ENCODE measurements at places on chromosomes 2 and 18.

GRCh38 chr2:189096769-189097447 is 82.7 kb downstream of the COL5A2 start:
- DNase-seq, result no peak

GRCh38 chr2:44944102-44944951 is 2.8 kb downstream of the SIX3 start:
- no peak for DNase-seq

DNA sequence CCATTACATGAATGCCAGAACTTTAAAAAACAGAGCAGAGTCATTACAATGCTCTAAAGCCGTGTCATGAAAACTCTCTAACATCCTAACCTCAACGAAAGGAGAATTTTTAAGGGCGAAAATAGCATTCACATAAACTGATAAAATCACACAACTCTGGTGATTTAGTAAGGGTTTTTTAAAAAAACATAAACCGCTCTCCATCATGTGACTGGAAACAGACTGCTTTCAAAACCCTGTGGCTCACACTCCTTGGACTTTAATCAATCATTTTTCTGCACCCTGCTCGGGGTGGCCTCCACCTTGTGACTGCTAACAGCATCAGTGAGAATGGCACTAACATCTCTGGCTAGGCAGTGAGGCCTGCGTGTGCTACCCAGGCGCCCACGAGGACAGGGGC is 12.1 kb downstream of the DOCK10 start:
- peak; percentile 31 for DNase-seq

DNA sequence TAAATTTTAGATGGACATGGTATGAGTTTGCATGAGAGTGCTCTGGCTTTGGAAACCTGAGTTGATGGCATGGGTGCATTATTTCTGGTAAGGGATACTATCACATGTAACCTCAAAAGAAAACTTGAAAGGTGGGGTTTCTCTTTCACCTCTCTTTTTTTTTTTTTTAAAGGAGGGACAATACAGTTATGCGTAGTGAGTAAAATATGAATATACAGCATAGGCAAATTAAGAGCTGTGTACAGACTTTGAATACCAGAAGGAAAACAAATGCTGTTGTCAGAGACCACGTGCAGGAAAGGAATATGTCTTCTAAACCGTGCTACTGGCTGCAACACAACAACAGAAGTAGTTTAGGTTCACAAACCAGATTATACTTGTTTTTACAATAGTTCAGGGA is 82.1 kb downstream of the MAP4K4 start:
- no peak for DNase-seq

DNA sequence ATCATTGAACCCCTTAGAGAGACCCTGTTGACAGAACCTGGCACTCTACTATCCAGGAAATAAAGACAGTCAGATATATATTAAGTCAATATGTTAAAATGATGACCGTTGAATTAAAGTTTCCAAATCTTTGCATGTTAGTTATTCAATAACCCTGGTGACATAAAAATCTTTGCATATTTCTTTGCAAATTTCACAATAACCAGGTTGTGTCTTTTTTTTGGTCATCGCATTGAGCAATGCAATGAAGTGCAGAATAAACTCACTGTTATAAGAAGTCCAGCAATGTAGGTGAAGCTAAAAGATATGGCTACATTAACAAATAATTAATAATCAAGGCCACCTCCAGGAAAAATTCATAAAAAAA is 596.9 kb downstream of the NYAP2 start:
- DNase-seq, result no peak

DNA sequence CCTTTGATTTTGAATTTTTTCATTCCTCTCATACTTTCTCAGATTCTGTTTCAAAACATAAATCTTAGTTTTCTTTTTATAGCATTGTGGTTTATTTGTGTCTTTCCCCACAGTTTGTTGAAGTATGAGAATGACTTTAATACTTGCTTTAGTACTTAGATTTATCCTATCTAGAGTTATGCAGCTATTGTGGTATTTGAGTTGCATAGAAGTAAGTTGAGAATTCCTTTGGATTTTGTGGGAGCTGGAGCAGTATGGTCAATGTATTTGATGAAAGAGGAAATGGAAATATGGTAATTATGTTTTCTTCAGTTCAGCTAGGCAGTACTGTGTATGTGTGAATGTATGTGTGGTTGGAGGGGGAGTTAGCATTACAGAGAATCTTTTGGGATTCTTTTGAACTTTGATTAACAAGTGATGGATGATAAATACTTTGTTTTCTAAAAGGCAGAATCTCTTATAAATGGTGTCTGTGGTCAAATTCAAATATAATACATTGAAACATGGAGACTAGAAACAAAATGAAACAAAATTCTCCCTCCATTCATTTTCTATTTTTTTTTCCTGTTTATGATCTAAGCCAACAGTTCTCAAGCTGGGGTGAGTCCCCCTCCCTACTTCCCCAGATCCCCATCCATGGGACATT is 3.0 kb downstream of the ACVR2A start:
- no peak for DNase-seq

DNA sequence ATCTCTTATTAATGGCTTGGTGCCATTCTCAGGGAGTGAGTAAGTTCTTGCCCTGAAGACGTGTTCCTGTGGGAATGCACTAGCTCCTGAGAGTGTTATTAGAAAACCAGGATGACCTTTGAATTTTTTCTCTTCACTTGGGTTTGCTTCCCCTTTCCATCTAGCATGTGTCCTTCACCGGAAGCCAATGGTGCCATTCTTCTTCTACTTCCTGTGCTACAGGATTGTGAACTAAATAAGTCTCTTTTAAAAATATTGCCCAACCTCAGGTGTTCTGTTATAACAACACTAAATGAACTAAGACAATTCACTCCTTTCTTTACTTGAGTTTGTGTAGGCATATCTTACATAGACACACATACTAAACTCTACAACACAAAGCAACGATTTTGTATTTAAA is 447.0 kb downstream of the SOX11 start:
- no peak for DNase-seq

DNA sequence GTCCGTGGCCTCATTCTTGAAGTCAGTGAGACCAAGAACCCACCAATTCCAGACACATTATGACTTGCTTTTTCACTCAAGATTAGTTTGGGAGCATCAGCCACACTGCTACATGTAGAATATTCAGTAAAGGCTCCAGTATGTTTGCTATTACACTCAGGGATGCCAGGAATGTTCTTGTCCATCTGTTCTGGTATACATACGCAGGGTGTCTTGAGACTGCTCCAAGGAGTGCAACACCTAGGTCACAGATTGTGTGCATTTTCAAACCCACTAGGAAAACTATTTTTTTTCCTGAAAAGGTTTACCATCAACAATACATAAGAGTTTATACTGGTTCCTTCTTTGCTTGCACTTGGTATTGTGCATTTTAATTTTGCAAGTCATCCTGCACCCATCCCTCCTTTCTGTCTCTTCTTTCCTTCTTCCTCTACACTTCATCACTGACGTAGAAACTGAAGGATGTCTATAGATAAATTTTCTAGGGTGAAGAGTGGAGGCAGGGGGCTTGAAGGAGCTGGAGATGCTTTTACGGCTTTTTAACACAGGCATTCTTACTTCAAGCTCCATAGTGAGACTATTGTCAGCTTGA is 35.3 kb upstream of the MAP2 start:
- no peak for DNase-seq

DNA sequence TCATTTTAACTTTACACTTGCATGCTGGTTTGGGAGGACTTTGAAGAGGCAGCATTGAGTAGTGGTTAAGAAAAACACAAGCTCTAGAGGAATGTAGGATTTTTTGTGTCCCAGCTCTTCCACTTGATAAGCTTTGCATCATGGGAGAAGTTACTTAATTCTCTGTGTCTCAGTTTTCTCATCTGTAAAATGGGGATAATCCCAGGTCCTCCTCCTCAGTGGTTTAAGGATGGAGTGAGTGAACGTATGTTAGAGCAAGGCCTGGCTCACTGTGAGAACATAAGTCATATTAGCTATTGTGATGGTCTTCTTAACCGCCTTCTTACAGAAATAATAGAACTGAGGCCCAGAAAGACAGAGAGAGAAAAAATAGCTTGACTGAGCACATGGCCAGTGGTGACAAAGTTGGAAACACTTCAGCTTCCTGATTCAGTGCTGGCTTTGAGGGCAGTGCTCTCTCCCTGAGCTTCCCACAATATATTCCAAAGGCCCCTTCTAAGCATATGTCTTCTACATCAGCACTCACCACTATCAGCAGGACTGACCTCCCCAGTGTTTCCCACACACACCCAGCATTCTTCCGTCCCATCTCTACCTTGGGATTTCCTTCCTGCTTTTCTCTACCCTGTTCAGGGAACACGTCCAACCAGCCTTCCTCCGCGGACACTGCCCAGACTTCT is 214.9 kb upstream of the TNP1 start:
- no peak for DNase-seq

DNA sequence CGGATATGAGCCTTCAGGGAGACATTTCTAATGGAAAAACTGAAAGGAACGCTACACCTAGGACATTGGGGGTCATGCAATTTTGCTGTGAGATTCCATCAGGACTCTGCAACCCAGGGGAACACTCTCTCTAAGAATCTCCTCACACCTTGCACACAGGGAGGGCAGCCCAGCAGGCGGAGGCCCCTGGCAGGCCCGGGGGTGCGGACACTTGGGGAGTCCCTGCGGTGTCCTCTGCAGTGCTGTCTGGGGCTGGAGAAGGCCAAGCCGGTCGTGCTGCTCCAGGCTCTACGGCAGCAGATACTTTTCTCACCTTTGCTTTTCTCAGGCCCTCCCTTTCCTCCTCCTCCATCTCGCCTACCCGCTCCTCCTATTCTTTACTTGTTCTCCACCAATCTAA is 54.7 kb upstream of the FAM110C start:
- no peak for DNase-seq

- no peak for DNase-seq
These were observed 9.0 kb downstream of the CCDC68 start for GRCh38 chr18:54950221-54950620.

DNA sequence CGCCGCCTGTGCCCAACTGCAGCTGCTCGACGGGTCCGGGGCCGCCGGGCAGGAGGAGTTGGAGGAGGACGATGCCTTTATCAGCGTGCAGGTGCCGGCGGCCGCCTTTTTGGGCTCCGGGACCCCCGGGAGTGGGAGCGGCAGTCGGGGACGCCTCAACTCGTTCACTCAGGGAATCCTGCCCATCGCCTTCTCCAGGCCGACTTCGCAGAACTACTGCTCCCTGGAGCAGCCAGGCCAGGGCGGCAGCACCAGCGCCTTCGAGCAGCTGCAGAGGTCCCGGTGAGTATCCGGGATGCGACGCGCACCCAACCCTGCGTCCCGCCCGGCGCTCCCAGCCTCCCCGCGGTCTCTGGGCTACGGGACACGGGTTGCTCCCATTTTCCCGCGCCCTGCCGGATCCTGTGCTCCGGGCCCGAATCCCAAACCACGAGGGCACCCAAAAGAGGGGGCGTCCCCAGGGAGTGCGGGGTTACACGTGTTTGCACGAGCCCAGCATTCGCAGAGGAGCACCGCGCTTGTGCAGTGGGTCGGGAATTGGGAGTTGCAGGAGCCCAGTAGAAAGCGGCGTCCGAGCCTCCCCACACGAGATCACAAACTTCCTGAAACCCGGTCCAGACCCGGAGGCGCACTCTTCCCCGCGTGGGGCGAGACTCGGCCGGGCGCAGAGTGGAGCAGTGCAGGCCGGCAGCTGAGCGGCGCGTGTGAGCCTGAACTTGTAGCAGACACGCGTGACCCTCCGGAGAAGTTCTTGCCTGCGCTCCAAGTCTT is 1.2 kb downstream of the CABLES1 start:
- no peak for DNase-seq

DNA sequence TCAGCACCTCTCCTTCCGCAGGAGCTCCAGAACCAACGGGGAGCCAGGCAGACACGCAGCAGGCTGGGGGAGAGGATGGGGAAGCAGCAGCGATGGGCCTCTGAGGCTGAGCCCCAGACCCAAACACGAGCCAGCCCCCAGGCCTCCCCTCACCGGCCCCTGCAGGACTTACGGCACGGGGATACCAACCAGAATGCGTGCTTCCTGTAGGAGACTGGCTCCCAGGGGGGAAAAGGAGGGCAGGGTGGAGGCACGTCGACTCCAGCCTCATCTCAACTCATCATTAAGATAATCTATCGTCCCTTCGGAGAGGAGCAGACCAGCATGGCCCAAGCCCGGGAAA is 495.1 kb upstream of the MYT1L start:
- no peak for DNase-seq

GRCh38 chr2:225993430-225993829 is 593.9 kb downstream of the NYAP2 start:
- DNase-seq, result no peak

DNA sequence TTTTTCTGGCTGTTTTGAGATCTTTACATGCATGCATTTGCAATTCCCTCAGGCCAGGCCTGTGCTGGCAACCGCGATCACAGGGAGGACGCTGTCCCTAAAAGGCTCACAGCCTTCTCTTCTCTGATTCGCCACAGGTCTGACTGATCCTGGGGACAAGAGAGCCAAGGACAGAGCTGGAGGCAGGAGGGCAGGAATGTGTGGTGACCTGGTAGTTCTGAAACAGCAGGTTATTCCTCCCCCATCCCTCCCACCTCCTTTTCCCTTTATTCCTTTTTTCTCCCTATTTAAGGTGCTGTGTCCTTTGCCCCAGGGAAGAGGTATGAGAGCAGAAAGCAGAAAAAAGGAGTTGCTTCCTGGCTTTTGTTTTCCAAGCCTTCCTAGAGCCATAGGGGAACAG is 21.9 kb downstream of the TMEM177 start:
- DNase-seq, result no peak

DNA sequence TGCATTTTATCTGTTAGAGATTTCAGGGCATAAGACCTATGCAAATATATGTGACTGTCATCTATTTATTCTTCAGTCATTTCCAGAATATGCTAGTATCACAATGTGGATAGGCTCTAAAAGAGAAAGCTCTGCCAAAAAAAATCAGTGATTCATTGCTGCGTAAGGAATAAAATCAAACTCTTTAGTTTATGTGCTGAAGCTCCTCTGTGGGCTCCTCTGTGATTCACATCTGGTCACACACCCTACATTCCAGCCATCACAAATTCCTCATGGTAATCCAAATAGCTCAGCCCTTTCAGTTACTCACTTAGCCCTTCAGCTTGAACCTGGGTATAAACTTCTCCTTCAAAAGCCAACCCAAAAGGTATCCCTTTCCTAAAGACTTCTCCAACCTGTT is 21.4 kb downstream of the DLGAP1 start:
- DNase-seq, result no peak

DNA sequence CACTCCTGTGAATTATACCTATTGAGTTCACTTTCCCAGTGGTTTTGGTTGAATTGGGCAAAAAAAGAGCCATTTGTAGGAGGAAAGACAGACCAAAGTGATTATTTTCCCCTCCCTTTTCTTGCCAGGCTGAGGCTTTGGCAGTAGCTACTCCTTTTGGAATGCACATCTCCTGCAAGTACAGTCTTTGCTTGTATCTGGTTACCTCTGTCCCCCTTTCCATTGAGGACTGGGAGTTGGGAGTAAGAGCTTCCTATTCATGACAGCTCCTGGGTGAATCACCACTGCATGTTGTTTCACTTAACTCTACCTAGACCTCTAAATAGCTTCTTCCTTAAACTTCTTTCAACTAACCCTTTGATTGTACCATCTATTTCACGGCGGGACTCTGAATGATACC is 695.3 kb upstream of the ZNF804A start:
- DNase-seq, result no peak

- DNase-seq, result no peak
These were observed 12.6 kb downstream of the PIK3C3 start for GRCh38 chr18:41967680-41968079.

GRCh38 chr2:235793163-235793752 is 299.4 kb downstream of the AGAP1 start:
- DNase-seq, result no peak

- DNase-seq, result no peak
These were observed 812.9 kb upstream of the ACVR2A start for GRCh38 chr2:147031897-147032296.

GRCh38 chr2:173002751-173003541 is 72.7 kb upstream of the MAP3K20 start:
- no peak for DNase-seq

GRCh38 chr18:75041586-75041985 is 167.4 kb downstream of the PTGR3 start:
- no peak for DNase-seq

Data from activated T-cell treated with anti-CD3 and anti-CD28 coated beads, Interleukin-2, amount 50 U/mL, for 72 hours (primary cell).